ENCODE measurements at places on chromosomes 1 and 21.

- peak; percentile 36 for DNase-seq
These were observed 42.9 kb downstream of the IER5 start for GRCh38 chr1:181131255-181131941.

DNA sequence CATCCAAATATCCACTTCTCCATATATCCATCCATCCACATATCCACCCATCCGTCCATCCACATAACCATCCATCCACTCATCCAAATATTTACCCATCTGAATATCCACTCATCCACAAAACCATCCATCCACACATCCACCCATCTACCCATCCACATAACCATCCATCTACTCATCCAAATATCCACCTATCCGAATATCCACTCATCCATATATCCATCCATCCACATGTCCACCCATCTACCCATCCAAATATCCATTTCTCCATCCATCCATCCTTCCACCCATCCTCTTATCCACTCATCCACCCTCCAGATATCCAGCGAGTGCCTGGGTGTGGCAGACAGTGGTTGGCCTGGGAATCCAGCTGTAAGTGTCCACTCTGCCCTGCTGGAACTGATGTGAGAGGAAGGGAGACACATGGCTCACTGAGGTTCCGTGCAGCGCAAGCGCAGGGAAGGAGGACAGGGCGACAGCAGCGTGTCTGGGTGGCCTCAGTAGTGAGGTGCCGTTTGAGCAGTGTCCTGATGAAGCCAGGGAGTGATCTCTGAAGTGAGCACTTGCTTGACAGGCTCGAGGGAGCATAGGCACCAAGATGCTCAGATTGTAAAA lies 27.1 kb downstream of the SLC45A1 start:
- DNase-seq, result no peak

GRCh38 chr21:43348170-43348766 lies 78.7 kb downstream of the SIK1 start:
- no peak for DNase-seq

GRCh38 chr21:40546647-40547046 lies 300.3 kb downstream of the DSCAM start:
- no peak for DNase-seq

DNA sequence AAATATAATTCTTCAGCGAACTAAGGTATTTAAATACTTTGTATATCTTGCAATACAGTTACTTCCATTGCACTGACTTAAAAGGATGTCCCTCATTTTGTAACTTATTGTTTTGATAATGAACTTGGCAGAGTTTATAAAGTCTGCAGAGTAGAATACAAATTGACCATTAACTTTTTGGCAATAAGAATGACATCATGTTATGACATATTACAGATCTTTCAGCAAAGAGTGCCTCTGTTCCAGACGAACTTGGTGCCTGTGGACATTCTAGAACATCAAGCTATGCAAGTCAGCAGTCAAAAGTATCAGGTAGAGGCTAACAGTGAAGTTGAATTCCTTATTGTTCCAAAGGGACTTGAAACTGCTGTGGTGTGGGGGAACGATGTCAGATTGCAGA lies 32.9 kb downstream of the HENMT1 start:
- no peak for DNase-seq

- DNase-seq, result peak; percentile 78
These were observed 131.3 kb upstream of the ARHGEF16 start for GRCh38 chr1:3323021-3323795.

- DNase-seq, result no peak
These were observed 141.1 kb downstream of the TLR5 start for GRCh38 chr1:223001653-223002634.

GRCh38 chr1:217333939-217334338 lies 297.0 kb downstream of the GPATCH2 start:
- DNase-seq, result no peak

DNA sequence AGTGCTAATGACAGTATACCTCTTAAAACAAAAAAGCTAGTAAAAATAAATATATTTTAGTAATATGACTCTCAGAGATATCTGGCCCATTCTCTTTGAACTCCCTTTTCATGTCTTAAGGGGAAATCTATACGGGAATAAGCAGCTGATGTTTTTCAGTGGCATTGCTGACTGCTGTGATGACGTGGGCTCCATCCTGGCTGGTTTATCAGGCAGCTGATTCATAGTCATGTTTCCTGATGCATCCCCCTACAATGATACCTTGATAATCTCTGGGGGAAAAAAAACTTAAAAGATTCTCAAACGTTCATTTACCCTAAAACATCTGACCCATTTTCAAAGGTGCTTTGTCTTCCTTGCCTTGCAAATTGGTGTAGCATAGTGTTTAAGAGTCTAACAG lies 53.8 kb downstream of the ABCA4 start:
- no peak for DNase-seq

GRCh38 chr1:55472784-55473183 lies 257.6 kb upstream of the USP24 start:
- DNase-seq, result no peak

- DNase-seq, result no peak
These were observed 220.5 kb upstream of the B3GALT2 start for GRCh38 chr1:193406901-193407300.

- DNase-seq, result no peak
These were observed 39.9 kb upstream of the RGL1 start for GRCh38 chr1:183764981-183765380.

GRCh38 chr1:156892190-156893047 lies 1.1 kb upstream of the PEAR1 start:
- DNase-seq, result peak; percentile 91

DNA sequence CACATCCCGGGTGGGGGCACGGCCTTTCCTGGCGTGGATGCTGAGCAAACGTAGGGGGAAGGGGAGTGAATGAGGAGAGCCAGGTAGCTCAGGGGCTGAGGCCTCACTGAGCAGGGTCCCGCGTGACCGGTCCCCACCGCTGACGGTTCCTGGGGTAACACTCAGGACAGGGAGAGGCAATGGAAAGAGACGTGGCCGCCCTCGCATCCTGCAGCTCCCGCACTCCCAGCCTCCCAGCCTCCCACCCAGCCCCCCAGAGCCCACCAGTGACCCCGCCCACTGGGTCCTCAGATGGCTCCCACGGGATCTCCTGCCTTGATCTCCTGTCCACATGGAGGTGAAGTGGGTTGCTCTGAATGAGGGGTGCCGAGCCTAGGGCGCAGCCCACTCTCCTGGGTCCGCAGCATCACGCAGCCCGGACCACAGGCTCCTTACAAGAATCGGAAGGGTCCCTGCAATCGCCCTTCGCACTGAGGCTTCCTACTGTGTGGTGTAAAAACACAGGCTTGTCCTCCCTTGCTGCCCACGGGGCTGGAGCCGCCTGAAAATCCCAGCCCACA lies 2.4 kb downstream of the TSPEAR start:
- DNase-seq, result peak; percentile 42

- no peak for DNase-seq
These were observed 60.7 kb upstream of the ATP5PO start for GRCh38 chr21:33976082-33977016.

Data from upper lobe of left lung (tissue), 6 donors.